ENCODE measurements at places on chromosomes 2 and 18.

GRCh38 chr2:63818271-63818670 lies 23.4 kb upstream of the UGP2 start:
- no peak for DNase-seq

DNA sequence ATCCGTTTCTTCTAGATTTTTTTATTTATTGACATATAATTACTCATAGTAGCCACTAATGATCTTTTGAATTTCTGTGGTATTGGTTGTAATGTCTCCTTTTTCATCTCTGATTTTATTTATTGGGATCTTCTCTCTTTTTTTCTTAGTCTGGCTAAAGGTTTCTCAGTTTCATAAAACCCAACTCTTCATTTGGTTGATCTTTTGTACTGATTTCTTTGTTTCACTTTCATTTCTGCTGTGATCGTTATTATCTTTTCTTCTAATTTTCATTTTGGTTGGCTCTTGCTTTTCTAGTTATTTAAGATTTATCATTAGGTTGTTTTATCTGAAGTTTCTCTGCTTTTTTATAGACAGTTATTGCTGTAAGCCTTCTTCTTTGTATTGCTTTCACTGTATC lies 463.6 kb upstream of the CRIM1 start:
- DNase-seq: no peak

GRCh38 chr2:21837168-21837960 lies 713.6 kb downstream of the TDRD15 start:
- DNase-seq: no peak

DNA sequence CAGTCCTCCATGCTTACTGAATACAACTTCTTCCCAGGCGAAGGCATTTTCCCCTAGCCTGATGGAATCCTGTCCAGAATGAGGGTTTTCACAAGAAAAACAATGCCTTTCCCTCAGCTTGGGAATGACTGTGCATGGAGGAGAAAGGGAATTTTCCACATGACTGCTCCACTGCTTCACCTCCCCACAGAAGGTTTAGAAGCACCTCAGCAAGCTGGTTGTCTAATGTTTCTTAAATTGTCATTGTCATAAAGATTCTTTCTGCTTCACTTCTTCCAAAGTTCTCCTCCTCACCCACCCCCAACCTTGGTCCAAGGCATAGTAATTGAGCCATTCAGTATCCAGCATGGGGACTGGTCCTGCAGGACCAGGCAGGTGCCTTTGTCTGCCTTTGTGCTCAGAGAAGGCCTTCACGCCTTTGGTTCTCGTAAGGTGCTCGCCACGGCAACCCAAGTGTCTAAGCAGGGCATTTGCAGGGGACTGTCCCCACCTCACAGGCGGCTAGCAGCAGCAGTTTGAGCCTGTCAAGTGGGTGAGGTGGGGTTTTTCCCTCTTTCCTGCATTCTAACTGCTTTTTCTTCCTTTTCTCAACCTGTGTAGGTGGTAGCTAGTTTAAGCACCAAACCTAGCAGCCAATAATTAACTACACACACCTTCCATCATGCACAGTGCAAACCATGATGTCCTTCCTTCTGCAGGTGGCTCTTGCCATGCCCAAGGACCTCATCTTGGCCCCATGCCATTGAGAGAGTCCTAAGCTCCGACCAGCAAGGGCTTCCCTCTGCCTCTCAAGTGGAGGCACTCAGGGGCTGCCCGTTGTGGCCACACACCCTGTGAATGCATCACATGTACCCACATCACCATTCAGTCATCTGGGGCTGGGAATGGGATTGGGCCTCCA lies 65.7 kb upstream of the BCL2L11 start:
- DNase-seq: no peak

DNA sequence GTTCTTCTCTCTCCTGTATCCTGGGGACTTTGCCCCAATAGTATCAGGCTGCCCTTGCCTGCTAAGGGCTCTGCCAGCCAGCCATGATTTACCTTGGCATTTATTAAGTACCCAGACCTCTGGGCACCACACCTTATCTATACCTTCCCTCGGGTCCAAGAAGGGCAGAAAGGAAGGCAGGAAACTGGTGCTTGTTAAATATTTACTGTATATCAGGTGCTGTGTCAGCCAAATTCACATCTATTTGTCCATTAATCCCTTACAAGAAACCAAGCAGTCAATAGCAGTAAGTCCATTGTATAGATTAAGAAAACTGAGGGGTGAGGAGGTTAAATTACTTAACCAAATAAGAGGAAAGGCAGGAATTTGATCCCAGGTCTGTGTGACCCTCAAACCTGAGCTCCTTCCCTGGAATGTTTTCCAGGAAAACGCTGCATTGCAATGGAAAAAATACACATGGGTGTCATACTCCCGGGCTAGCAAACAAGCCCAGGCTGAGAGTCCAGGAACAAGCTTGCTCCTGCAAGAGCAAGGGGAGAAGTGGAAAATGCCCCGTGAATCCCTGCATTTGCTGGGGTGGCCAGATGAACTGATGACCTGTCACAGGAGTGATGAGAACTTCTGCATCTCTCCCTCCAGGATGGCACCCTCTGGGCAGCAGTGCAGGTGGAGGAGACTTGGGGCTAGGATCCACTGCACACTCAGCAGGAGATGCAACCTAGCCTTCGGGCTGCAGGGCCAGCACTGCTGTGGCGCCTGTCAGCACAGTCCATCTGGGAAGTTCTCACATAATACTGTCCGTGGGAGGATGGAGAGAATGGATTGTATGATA lies 30.4 kb downstream of the CIB4 start:
- DNase-seq: no peak

DNA sequence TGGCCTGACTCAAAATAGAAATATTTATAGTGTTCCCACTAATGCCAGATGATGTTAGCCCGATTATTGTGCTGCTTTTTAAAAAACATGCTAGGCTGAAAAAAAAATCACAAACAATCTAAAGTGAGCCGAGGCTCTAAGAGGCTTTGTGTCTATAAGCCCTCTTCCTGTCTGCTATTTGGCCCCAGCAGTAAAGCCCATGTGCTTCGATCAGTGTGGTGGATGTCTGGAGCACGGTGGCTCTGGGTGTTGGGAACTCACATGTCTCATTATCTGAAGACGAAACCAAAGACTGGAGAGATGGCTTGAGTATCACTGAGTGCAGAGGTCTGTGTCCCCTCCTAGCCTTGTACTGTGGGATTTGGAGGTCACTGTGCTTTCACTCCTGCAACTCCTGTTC lies 55.1 kb downstream of the INO80C start:
- no peak for DNase-seq

- no peak for DNase-seq
These were observed 47.7 kb upstream of the RND3 start for GRCh38 chr2:150535176-150535575.

GRCh38 chr2:231514225-231514950 lies 15.9 kb downstream of the NMUR1 start:
- DNase-seq: peak; percentile 99

- no peak for DNase-seq
These were observed 127.5 kb upstream of the MMADHC start for GRCh38 chr2:149715005-149715592.

- no peak for DNase-seq
These were observed 38.1 kb upstream of the SCLY start for GRCh38 chr2:238022594-238023157.

- DNase-seq: no peak
These were observed 302.9 kb downstream of the LRRTM1 start for GRCh38 chr2:80001701-80002101.

GRCh38 chr2:68653538-68653982 lies 10.2 kb downstream of the PROKR1 start:
- DNase-seq: peak; percentile 17

- peak; percentile 49 for DNase-seq
These were observed 52.0 kb upstream of the FAM171B start for GRCh38 chr2:186641807-186642321.

DNA sequence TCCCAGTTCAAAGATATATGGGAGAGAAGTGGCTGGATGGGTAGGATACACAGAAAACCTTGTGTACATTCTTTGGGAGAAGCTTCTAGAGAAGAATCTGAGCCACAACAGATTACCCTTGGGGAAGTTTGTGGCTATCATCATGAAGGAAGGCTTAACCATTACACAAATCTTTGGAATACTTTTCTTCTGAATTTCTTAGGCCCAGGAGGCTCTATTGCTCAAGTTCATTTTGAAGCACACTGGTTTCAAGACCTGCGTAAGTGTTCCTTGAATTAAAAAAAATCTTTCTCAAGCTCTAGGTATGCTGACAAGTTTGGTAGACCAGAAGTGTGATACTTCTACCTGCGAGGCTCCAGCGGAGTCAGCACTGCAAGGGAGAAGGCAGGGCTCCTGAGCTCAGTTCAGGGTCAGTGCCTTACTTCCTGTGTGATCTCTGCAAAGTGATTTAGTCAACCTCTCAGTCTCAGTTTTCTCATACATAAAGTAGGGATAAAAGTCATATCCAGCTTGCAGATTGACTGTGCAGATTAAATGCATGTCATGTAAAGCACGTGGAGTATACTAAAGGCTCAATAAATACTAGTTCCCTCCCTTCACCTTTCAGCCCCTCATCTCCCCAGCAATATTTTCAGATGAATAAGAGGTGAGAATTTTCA lies 438.6 kb downstream of the DLGAP1 start:
- DNase-seq: no peak

- DNase-seq: no peak
These were observed 248.9 kb downstream of the OSR1 start for GRCh38 chr2:19109518-19109917.

GRCh38 chr2:174004905-174005605 lies 39.9 kb upstream of the SP3 start:
- DNase-seq: no peak

DNA sequence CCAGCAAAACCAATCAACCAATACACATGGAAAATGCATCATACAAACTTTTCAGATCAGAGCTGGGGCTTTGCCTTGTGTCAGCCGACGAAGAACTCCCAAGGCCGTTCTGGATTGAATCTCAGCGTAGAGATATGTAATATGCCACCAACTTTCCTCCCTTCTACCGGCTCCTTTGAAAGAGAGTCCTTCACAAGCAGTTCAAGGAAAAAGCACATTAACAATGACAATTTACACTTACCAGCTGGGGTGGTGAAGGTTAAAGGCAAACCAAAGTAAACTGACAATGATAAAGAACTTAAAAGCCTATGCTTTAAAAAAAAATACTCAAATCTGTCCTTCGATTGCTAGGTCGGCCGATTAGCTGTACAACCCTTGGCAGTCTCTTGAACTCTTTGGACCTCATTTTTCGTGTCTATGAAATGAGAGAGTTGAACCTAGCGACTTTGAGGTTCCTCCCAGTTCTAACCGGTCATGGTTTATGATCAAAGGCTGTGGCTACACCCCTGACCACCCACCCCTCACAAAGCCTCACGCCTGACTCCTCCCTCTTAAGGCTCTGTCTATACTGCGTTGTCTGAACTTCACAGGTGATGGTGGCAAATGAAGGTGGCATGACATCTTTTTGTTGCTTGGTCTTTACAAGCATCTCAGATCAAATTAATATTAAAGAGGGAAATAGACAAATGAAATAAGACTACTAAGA lies 46.2 kb downstream of the BCL2 start:
- no peak for DNase-seq

- DNase-seq: no peak
These were observed 30.8 kb downstream of the AAK1 start for GRCh38 chr2:69612707-69613106.

DNA sequence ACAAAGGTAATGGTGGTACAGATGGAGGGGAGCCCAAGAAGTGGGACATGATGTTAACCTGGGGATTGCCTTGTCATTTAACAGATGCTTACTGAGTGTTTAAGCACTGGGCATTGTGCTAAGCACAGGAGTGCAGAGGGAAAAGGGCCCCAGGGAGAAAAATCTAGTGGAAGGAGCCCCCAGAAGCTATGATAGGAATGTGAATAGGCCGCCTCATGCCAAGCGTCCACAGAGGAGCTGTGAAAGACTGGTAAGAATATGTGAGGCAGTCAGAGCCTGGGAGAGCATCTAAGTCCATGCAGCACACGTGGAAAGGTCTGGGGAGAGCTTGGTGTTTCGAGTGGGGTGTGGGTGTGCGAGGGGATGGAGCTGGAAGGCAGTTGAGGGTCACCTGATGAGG lies 5.5 kb downstream of the ZNF532 start:
- DNase-seq: no peak

DNA sequence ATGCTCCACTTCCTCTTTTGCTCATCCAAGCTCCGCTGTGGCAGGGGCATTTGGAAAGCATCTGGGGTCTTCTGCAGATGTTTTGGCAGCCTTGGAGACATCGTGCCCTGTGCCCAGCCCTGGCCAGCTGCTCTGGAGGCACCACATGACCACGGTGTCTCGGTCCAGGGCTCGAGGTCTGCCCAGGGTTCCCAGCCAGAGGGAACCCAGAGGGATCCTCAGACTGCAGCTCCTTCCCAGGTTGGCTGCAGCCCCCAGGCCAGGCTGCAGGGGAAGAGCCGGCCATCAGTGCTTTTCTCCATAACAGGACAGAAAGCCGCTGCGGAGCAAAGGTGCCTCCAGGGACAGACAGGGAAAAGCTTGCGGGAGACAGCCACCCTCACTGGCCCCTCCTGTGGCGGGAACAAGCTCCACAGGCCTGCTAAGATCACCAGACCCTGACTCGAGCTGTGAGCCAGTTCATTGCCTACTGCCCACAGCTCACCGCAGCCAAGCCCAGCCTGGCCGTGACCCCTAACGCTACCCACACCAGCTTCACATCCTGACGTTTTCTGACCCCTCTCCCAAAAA lies 74.7 kb downstream of the SMAD7 start:
- DNase-seq: no peak

DNA sequence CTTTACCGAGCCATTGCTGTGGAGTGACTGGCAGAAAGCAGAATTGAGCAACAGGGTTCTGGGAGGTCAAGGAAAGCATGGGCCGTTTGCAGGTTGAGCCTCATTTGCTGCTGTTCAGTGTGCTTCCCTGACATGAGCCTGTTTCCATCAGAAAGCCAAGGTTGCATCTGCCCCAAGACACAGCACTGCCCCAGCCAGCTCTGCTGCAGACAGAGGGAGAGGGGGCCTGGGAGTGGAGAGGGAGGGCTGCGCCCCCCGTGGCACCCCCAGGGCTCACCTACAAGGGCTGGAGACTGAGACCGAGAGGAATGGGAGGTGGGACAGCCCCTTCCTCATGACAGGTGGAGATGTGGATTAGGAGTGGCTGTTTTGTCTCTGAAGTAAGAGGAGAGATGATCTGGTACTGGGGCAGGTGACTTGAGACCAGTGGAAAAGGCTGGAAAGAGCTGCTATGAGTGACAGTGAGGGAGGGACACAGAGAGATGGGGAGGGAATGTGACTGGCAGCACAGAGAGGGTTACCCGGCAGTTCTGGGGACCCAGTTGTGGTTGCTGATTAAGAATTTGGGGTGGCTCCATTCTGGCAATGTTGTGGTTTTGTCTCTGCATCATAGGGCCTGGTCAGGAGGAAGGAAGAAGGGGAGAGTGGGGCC lies 218.0 kb downstream of the DYSF start:
- no peak for DNase-seq

- DNase-seq: no peak
These were observed 138.0 kb downstream of the AKAIN1 start for GRCh38 chr18:5058768-5059695.

GRCh38 chr2:241184901-241185300 lies 3.6 kb upstream of the ANO7 start:
- DNase-seq: no peak

GRCh38 chr18:36389811-36390581 lies 92.5 kb downstream of the FHOD3 start:
- no peak for DNase-seq

GRCh38 chr18:3395466-3395865 lies 54.5 kb upstream of the TGIF1 start:
- no peak for DNase-seq

GRCh38 chr18:35324926-35325655 lies 19.1 kb downstream of the ZNF24 start:
- no peak for DNase-seq

GRCh38 chr18:63311118-63312018 lies 8.2 kb downstream of the BCL2 start:
- no peak for DNase-seq

- DNase-seq: peak; percentile 72
These were observed 34.1 kb upstream of the GNAL start for GRCh38 chr18:11654736-11655605.

All from testis (tissue), 5 donors.